T-cell (primary cell): ENCODE measurements at places on chromosomes 4 and X. TPM values are rescaled to one million over a fixed set of nuclear protein-coding genes. Genes with fewer than 3 reads are reported as not detected.

GRCh38 chr4:47837908-47838294, at the start of gene CORIN:
Gene CORIN, minus strand, starts transcription at chr4:47838067. Its CDS starts 118 bp downstream, at chr4:47837949.
- H3K36me3 ChIP-seq = no peaks in the 10 kb centered on the region
- H3K4me1 ChIP-seq = peaks cover 16% of the 10 kb centered on the region
- H3K4me3 ChIP-seq = peak within 1 kb of the TSS; percentile 58
- no peak for DNase-seq
- H3K27me3 ChIP-seq = peaks cover 9% of the 10 kb centered on the region

DNA sequence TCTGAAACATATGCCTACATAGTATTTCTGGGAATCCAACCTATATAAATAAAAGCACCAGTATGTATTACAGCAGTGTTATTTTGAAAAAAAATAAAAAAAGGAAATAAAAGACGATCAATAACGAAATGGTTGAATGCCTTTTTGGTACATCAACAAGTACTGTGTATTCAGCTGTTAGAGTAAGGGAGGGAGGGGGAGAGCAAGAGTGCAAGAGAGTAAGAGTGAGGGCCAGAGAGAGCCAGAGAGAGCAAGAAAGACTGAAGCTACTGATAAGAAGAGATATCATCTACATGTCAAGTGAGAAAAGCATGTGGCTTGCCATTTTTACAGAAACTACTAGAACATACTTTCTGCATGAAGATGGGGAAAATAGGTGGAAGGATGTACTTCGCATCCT, 1.8 kb downstream of the SPIN4 start:
- peaks cover 5% of the 10 kb centered on the region for H3K4me1 ChIP-seq
- H3K27me3 ChIP-seq = no peaks in the 10 kb centered on the region
- no peak overlapping the region for H3K27ac ChIP-seq
- H3K36me3 ChIP-seq = no peaks in the 10 kb centered on the region

DNA sequence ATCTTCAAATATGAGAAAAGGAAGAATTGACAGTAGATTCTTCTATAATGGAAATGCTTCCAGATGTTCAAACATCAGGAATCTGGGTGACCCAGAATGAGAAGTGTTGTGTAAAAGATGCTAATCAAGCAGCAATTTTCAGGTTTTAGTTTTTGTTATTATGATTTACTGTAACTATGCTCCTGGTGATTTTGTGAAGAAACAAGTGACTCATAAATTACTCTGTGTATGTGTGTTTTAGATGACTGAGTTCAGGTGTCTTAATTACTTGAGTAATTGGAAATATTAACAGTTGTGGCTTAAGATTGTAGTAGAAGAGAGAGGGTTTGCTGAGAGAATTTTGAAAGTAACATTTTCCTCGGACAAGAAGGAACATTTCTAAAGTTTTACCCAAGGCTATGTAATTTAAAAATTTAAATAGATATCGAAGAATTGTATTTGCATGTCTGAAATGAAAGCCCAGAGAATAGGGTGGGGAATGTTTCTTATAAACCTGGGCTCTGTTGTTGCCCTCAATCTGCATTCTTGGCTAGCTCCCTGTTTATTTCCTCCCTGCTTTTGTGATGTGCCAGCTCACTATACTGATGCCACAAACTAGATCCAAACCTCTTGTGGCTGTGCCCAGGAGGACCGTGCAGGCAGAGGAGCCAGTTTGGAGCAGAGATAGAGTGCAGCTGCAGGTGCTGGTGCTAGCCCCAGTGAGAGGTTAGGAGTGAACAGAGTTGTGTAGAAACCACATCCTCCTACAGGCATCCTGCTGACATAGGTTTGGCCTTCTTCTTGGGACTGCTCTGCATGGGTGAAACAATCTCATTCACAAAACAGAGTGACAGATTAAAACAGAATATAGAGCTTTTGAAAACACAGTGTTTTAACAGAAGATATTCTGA, 25.4 kb upstream of the TNIP3 start:
- H3K4me1 ChIP-seq = peaks cover 54% of the 10 kb centered on the region
- peak overlapping the region; percentile 12 for H3K4me3 ChIP-seq
- no peaks in the 10 kb centered on the region for H3K36me3 ChIP-seq
- H3K27me3 ChIP-seq = no peaks in the 10 kb centered on the region
- peak; percentile 43 for DNase-seq

- peaks cover 23% of the 10 kb centered on the region for H3K4me1 ChIP-seq
- H3K27ac ChIP-seq = no peak overlapping the region
- no peaks in the 10 kb centered on the region for H3K36me3 ChIP-seq
Measured at GRCh38 chr4:23337292-23337691, 552.6 kb downstream of the PPARGC1A start.

DNA sequence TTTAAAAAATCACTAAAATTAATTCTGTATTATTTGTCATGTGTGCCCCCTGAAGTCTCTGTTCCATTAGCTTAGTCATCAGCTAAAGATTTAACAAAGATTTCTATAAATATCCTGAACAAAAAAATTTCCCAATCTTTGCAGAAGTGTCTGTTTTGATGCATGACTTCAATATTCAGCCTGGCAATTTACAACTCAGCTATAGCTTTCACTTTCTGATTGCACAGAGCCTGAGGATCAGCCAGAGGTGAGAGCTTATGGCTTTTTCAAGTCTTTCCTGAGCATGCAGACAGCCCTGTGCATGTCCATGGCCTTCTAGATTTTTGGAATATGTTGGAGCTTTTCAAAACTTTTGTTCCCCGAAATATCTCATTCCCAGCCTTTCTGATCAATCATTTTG, 420.1 kb downstream of the ZNF674 start:
- H3K27me3 ChIP-seq = no peaks in the 10 kb centered on the region
- H3K4me1 ChIP-seq = no peaks in the 10 kb centered on the region
- no peak overlapping the region for H3K4me3 ChIP-seq
- no peak for DNase-seq

DNA sequence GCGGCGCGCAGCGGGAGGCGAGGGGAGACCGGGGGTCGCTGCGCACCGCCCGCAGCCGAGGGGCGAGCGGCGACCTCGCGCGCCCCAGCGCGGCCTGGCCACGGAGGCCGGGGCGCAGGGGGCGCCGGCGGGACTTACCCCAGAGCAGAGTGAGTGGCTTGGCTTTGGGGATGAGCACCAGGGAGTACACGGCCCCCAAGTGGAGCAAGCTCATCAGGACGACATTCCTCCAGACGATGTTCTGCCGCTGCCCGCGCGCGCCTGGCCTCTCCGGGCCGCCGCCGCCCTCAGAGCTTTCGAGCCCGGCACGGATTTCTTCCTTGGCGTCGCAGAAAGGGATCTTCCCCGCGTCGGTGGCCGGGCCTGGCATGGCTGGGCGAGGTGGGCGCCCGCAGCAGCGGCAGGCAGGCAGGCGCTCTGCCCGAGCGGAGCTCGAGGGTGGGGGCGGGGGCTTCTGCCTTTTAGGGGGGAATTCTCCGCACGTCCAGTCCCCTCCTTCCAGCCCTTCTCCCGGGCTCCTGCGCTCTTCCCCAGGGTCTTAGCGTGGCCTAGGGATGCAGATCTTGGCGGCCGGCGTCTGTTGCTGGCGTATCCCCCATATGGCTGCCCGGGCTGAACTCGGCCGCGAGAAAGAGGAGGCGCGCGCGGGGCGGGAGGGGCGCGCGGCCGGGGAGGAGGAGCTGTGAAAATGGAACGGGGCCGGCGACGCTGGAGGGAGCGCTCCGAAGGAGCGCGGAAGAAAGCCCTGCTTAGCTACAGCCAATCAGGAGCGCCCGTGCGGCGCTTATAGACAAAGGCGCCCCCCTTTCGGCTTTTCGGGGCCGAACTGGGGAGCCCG, at the start of gene SCD5:
TSS of gene SCD5 (minus strand) at position 629 of the 838 bp plus-strand sequence. CDS start at position 370, 259 bp downstream.
- peaks cover 34% of the 10 kb centered on the region for H3K27me3 ChIP-seq
- DNase-seq = peak; percentile 49
- no peaks in the 10 kb centered on the region for H3K36me3 ChIP-seq
- H3K4me1 ChIP-seq = no peaks in the 10 kb centered on the region
- H3K4me3 ChIP-seq = peak within 1 kb of the TSS; percentile 66
- H3K27ac ChIP-seq = no peak within 1 kb of the TSS

- peaks cover 2% of the 10 kb centered on the region for H3K27me3 ChIP-seq
- H3K4me3 ChIP-seq = no peak overlapping the region
- DNase-seq = no peak
- no peaks in the 10 kb centered on the region for H3K36me3 ChIP-seq
- H3K4me1 ChIP-seq = no peaks in the 10 kb centered on the region
- H3K27ac ChIP-seq = no peak overlapping the region
Measured at GRCh38 chr4:25941457-25942221, 27.6 kb downstream of the SMIM20 start.

DNA sequence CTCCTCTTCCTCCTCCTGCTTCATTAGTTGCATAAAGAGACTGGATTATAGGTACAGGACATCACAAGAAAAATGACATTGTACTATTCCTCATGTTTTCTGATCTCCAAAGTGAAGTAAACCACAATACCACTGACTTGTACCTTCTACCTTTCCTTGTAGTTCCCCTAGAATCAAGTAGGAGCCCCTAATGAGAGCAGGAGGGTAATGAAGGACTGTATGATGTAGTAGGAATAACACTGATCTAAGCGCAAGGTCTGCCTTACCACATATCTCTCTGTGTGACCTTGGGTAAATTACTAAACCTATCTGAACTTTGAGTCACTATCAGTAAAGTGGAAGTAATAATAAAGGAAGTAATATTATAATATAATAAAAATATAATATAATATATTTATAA, 3.6 kb downstream of the VSIG4 start:
- no peaks in the 10 kb centered on the region for H3K27me3 ChIP-seq
- DNase-seq = no peak
- no peak overlapping the region for H3K4me3 ChIP-seq
- H3K4me1 ChIP-seq = no peaks in the 10 kb centered on the region
- no peaks in the 10 kb centered on the region for H3K36me3 ChIP-seq

GRCh38 chrX:37640142-37640541, 45.4 kb upstream of the XK start:
- no peak overlapping the region for H3K27ac ChIP-seq
- no peaks in the 10 kb centered on the region for H3K4me1 ChIP-seq
- no peak overlapping the region for H3K4me3 ChIP-seq
- no peak for DNase-seq
- no peaks in the 10 kb centered on the region for H3K36me3 ChIP-seq

DNA sequence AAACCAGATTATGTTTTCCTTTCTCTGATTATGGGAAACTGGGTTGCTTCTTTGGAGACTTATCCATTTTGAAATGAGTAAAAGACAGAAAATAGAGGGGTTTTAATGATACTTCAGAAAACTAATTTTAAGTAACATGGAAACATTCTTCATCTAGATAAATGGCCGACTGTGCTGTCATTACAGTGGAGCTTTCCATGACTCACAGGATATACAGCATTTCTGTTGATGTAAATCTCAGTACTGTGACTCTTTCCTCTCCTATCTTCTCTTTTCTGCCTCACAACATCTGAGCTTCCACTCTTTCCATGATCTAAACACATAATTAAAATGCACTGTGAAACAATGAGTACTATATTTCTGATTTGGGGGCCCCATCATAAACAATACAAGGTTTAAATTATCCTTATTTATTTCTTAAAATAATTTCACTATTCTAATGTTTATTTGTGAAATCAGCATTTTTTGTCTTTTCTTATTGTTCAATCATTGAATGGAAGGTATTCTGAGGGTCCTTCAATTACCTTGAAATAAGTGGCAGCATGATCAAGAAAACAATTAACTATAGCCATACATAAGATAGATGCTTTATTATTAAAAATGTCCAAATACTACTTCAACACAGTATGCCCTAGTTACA, 19.3 kb downstream of the SEC24D start:
- peaks cover 37% of the 10 kb centered on the region for H3K36me3 ChIP-seq
- no peaks in the 10 kb centered on the region for H3K27me3 ChIP-seq
- no peak for DNase-seq
- H3K4me3 ChIP-seq = no peak overlapping the region
- H3K4me1 ChIP-seq = no peaks in the 10 kb centered on the region
- no peak overlapping the region for H3K27ac ChIP-seq

- no peak overlapping the region for H3K27ac ChIP-seq
- no peaks in the 10 kb centered on the region for H3K4me1 ChIP-seq
- DNase-seq = no peak
- H3K36me3 ChIP-seq = no peaks in the 10 kb centered on the region
Measured at GRCh38 chrX:113974881-113975280, 609.0 kb upstream of the HTR2C start.

GRCh38 chr4:8728536-8729407, 136.2 kb downstream of the CPZ start:
- no peaks in the 10 kb centered on the region for H3K36me3 ChIP-seq
- no peak overlapping the region for H3K4me3 ChIP-seq
- H3K4me1 ChIP-seq = no peaks in the 10 kb centered on the region
- H3K27ac ChIP-seq = no peak overlapping the region

GRCh38 chr4:138558886-138559285, 316.7 kb upstream of the SLC7A11 start:
- no peaks in the 10 kb centered on the region for H3K4me1 ChIP-seq
- no peak for DNase-seq
- no peaks in the 10 kb centered on the region for H3K36me3 ChIP-seq
- H3K4me3 ChIP-seq = no peak overlapping the region
- no peaks in the 10 kb centered on the region for H3K27me3 ChIP-seq
- no peak overlapping the region for H3K27ac ChIP-seq

- no peak overlapping the region for H3K27ac ChIP-seq
- no peak for DNase-seq
- no peaks in the 10 kb centered on the region for H3K27me3 ChIP-seq
- H3K36me3 ChIP-seq = no peaks in the 10 kb centered on the region
Measured at GRCh38 chrX:134622056-134622812, 36.0 kb downstream of the PLAC1 start.

The MTTP gene
- 0.19 TPM for total RNA-seq

The PDZD4 gene
- 51.3 TPM for total RNA-seq

The CT45A10 gene
- not detected for total RNA-seq

The AFF2 gene
- total RNA-seq = 4.1 TPM

The PLK4 gene
- 3.3 TPM for total RNA-seq

The STBD1 gene
- 0.35 TPM for total RNA-seq

The NLRP2B gene
- not detected for total RNA-seq

The DDX53 gene
- total RNA-seq = not detected

The CISD2 gene
- total RNA-seq = 12.2 TPM

The HPGDS gene
- 0.47 TPM for total RNA-seq
